ENCODE measurements at places on chromosomes 3 and 15.

DNA sequence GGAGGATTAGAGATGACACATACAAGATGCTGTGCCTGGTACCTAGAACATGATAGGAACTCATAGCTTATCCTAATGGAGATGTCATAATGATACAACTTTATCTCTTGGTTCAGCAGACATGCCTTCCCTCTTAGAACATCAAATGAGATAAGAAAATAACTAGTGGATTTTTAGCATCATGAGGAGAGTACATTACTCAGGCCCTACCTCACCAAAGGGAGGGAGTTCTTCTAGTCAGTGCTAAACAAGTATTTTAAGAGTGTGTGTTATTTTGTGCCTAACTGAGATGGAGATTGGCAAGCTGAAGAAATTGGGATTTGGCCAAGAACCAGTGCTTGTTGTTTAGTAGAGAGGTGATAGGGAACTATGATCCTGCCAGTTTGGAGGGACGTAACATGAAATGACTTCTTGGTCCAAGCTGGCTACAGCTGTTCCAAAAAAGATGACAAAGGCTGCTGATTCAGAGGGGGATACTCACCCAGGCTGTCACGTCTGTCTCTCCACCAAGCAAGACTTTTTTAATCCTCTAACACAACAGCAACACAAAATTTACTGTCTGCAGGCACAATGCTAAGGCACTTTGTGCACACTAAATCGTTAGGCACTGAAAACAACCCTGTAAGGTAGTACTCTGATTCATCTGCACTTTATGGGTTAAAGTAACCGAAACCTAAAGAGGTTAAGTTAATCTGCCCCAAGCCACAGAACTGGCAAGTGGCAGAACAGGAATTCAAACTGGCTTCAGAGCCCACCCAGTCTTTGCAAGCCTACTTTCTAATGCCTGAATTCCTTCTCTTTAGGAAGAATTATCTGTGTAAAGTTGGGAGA, 126.5 kb downstream of the CMSS1 start:
- no peak for DNase-seq

GRCh38 chr3:168405288-168405687, 309.6 kb upstream of the GOLIM4 start:
- DNase-seq, result no peak

DNA sequence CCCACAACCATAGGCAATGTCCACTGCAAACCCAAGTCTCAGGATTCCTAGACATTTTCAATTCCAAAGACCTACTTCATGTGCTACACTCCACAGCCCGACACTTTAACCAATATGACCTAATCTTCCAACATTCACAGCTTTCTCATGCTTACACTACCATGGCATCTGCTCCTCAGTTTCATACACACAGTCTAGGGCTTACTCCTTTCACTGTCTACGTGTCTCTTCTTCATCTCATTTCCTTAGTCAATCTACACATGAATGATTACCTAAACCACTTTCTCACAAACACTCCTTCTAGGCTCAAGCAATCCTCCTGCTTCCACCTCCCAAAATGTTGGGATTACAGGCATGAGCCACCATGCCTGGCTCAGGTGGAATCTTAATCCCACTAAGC, 106.3 kb downstream of the STAG1 start:
- DNase-seq, result no peak

GRCh38 chr15:89673165-89673512, 6.0 kb downstream of the PLIN1 start:
- peak; percentile 89 for DNase-seq

- peak; percentile 51 for DNase-seq
These were observed 758 bp upstream of the SNX33 start for GRCh38 chr15:75646944-75647364.

- no peak for DNase-seq
These were observed 90.6 kb upstream of the UBE2E2 start for GRCh38 chr3:23112491-23112890.

DNA sequence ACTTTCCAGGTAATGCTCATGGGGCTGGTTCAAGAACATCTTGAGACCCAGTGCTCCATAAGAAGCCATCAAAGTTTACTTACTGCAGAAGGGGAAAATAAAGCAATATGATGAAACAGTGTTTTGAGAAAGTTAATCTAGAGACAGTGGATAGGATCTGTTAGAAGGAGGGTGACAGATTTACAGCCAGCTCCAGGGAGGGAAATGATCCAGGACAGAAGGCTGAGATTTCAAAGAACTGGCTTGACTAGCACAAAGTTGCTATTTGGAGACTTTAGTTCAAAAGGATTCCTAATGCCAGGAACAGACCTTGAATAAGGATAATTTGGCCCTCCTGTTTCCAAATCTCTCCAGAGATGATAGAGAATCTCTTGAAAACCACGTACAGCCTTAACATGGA, 166.5 kb upstream of the NECTIN3 start:
- no peak for DNase-seq

DNA sequence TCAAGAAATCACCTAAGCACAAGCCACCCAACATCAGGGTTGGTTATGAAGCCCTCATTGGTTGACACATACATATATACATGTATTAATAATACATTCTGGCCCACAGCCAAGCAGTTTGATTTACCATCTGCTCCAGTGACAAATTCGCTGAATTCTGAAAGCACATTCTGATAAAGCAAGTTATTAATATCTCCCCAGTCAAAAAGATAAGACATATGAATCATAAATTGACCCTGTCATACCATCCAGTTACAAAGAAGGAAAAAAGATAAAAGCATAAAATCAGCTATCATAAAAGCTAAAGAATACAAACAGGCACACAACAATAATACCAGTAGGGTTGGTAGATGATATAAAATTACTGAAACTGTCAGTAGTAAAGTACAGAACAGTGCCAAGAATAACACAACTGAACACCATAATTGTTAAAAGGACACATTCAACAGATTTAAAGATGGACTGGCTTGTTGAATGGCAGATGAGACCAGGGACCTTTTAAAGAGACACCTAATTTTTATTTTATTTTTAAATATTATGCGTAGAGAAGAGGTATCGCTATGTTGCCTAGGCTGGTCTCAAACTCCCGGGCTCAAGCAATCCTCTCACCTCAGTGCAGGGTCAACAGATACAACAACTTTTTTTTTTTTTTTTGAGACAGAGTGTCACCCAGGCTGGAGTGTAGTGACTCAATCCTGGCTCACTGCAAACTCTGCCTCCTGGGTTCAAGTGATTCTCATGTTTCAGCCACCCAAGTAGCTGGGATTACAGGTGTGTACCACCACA, 7.7 kb downstream of the SNX4 start:
- no peak for DNase-seq

- DNase-seq, result no peak
These were observed 14.8 kb downstream of the ZIC1 start for GRCh38 chr3:147423798-147424580.

- no peak for DNase-seq
These were observed 218.5 kb upstream of the RGMA start for GRCh38 chr15:93307513-93307912.

GRCh38 chr15:39624806-39625205, 43.9 kb downstream of the THBS1 start:
- DNase-seq, result no peak

- DNase-seq, result no peak
These were observed 99.8 kb downstream of the MYH15 start for GRCh38 chr3:108410531-108410984.

GRCh38 chr15:33492434-33493052, 181.8 kb downstream of the RYR3 start:
- DNase-seq, result no peak

DNA sequence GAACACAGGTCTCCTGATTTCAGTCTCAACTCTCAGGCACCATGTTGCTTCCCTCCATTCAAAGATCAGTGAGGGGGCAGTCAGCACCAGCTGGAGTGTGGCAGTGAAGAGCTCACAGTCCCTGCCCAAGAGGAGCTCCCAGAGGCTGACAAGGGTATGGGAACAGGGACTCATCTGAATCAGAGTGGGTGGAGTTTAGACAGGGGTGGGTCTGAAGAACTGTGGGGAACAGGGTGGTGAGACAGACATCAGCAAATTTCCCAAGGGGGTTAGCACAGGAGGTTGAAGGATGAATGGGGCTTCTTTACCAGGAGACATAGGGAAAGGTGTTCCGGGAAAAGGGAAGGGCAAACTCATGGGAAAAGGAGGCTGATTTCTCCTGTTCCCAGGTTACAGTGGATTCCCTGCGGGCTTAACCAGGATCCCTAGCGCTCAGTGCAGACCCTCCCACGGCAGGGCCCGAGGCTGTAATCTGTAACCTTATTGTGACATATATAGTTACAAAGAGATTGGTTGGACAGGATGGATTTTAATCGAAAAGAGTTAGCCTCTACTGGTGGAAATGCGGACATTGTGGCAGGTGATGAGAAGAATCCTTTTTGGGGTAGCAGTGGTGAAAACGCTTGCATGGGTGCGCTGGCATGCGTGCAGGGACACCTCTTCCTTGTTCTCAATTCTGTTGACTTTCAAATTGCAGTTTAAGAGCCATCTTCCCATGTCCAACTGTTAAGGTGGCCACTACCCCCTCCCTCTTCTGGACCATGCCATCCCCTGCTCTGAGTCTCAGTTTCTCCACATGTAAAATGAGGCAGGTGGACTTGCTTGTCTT, 160.3 kb downstream of the SMAD6 start:
- DNase-seq, result no peak

DNA sequence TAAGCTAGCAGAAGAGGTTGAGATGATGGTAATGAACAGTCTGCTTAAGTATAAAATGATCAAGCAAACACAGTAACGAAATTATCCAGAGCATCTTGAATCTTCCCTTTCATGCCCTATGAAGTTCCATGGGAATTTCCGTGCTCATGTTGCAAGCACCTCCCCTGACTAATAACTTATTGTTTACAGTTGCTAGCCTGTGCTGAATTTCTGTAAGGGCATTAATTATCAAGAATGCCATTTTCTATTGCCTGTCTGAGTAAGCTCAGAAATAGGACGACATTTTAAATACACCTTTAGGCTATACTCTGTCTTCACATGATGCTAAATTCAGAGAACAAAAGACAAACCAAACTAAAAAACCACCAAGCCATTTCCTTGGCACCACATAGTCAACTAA, 257.5 kb upstream of the LRTM1 start:
- DNase-seq, result no peak

- no peak for DNase-seq
These were observed 7.8 kb downstream of the UROC1 start for GRCh38 chr3:126509597-126510307.

- no peak for DNase-seq
These were observed 30.6 kb downstream of the CTSH start for GRCh38 chr15:78914027-78914764.

DNA sequence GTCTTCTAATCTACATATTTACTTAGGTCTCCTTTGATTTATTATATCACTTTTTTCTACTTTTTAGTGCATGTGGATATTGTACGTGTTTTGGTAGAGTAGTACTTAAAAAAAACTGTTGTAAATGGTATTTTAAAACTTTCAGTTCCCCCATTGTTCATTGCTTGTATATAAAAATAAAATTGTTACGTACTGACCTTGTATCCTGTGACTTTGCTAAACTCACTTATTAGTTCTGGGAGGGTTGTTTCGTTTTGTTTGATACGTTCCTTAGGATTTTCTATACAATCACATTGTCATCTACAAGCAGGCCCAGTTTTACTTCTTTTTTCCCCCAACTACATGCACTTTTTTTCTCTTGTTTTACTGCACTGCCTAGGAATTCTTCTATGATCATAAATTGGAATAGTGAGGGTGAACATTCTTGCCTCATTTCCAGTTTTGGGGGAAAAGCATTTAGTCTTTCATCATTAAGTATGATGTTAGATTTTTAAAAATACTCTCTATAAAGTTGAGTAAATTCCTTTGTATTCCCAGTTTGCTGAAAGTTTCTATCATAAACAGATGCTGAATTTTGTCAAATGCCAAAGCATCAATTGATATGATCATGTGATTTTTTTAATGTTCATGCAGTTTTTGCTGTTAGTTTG, 33.5 kb upstream of the ACKR4 start:
- DNase-seq, result no peak

DNA sequence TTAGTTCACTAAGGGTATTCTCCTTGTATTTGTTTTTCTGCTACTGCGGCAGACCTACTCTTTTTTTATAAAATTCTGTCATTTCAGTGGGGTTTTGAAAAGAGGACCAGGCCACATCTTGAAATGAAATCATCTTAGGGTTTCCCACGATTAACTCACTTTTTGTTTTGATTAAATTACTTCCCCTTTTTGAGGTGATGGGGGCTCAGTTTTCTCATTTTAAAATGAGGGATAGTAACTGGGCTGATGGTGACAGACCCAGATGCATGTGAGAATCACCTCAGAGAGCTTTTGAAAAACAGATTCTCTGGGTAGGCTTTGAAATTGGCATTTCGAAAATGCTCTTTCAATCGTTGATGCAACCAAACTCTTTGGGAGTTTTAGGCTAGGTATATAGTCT, 24.2 kb downstream of the UBE2Q2 start:
- no peak for DNase-seq

DNA sequence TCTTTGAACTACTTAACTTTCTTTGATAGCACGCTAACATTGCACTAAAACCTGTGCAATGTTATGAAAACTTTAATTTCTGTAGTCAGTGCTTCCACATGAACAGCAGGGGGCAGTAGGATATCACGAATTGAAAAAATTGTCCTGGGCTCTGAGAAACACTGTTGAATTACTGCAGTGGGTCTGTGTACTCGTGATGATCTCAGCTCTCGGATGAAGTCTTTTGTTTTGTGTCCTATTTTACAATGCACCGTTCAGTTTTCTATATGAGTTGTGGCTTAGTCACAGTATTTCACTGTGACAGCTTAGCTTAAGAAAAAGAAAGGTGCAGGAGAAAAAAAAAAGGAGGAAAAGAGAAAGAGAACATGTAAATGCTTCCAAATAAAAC, 141.3 kb upstream of the CCDC54 start:
- peak; percentile 83 for DNase-seq

- DNase-seq, result no peak
These were observed 55.6 kb downstream of the SMAD3 start for GRCh38 chr15:67120839-67121643.

GRCh38 chr3:68972358-68972979, 40.1 kb upstream of the TAFA4 start:
- peak; percentile 17 for DNase-seq

GRCh38 chr15:79615754-79616153, 183.6 kb downstream of the MINAR1 start:
- DNase-seq, result no peak

DNA sequence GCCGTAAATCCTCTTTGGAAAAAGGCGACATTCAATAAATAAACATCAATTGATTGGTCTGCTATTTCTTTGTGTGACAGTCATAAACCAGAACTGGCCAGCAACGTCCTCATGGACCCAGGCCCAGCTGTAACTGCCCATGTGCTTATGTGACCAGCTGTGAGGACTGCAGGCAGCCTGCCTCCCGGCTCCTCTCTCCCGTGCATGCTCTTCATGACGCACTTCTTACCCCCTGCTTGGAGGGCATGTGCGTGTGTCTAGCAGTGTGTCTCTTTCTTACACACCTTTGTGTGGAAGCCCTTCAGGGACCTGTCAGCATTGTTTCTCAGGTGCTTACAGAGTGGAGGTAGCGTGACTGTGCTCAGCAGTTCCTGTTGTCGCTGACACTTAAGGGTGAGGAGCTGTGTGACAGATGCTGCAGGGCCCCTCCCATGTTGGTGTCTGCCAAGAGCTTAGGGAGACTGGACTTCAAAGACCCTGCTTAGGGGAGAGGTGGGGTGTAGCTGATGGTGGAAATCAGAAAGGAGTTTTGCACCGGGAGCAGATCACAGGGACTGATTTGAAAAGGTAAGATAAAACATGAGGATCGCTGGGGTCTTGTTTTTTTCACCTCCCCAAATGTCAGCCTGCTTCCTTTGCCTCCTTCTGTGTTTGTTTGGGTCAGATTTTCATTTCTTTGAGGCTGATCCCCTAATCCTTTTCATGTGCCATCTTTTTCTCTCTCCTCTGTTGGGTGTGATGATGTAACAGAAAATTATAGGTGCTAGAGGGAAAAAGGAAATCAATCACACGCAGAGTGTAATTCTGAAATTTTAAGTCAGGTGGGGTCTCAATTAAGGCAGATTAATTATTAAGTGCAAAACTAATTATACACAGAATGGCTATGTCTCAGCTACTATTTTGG, 2.1 kb downstream of the PODXL2 start:
- DNase-seq, result no peak
